Stimulated activated CD4-positive, alpha-beta T cell treated with anti-CD3 and anti-CD28 coated beads, TNF-alpha, amount 100 ng/mL, for 24 hours (primary cell): ENCODE measurements at places on chromosomes 6 and 20.

DNA sequence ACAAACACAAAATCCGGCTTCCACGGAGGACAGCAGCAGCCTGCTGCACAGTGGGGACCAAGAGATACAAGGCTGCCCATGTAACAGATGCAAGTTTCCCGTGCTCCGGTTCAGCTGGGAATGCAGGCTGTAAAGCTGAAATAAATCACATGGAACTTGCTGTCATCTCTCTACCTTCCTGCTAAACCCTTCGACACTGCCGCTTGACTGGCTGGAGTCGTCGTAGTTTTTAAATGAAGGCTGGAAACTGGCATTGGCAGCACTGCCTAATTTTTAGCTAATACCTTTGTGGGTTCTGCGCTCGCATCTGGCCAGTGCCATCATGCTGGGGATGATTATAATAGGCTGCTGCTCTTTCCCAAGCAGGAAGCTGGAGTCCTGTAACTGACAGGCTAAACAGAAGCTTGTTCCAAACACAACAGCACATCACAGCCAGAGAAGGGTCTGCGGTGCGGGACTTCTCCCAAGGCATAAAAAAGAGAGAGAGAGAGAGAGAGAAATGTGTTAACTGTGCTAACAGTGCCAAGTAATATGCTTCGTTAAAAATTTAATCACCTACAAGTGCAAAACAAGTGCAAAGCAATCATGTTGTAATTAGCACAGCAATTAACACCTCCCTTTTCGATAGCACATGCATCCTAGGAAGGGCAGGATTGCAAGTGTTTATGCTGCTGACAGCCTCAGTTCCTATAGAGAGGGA lies 146.1 kb downstream of the TFAP2A start:
- DNase-seq, result no peak

GRCh38 chr6:88124925-88125557 lies 41.1 kb downstream of the CNR1 start:
- DNase-seq, result no peak

GRCh38 chr6:109793792-109794191 lies 102.7 kb downstream of the FIG4 start:
- no peak for DNase-seq

DNA sequence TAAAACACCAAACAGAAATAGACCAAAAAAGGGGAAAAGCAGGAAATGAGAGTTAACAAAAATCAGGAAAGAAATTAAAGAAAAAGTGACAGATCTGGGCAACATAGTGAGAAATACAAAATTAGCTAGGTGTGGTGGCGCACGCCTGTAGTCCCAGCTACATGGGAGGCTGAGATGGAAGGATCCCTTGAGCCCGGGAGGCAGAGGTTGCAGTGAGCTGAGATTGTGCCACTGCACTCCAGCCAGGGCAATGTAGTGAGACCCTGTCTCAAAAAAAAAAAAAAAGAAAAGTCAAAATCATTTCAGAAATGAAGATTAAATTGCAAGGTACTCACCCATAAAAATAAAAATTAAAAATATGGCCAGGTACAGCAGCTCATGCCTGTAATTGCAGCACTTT lies 13.0 kb upstream of the GRM4 start:
- DNase-seq, result no peak

DNA sequence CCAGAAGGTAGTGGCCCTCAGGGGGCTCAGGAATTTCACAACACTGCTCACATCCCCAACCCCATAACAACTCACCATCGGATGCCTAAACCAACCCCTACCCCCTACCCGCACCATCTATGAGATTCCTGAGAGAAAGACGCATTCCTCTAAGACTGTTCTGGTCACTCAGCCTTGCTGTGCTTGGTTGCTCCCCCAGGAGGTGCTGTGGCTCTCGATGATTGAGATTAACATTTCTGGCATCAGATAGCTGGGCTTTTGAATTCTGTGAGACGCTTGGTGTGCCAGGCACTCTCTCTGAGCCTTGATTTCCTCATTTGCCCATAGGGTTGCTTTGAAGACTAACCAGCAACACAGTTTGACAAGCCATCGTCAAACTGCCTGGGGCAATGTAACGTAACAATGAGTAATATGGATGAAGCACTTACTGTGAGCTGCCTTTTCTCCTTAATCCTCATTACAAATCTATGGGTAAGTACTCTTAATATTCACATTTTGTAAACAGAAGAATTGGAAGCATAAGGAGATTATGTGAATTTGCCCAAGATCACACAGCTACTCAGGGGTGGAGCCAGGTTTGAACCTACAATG lies 978 bp downstream of the WFDC6 start:
- no peak for DNase-seq

GRCh38 chr6:165875946-165876345 lies 212.9 kb upstream of the PDE10A start:
- DNase-seq, result no peak

DNA sequence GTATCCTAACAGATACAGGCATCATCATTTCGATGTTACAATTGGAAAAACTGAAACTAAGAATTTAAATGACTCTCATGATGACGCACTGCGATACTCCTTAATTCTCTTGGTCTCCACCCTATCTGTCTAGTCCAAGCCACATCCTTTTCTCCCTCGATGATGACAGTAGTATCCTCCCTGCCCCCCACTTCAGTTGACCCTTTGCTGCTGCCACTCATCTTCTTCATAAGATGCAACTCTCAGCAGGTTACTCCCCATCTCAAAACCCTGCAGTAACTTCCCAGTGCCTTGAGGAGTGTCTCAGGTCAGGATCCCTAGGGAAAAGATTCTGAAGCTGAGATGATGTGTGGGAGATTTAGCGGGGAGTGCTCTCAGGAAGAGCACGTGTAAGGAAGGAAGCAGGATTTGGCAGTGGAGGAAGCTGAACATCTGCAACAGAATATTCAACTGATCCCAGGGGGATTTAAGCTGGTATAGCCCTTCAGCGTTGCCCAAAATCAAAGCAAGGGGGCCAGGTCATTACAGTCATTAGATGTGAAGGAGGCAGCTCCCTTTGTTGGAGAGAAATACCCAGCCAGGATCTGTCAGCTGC lies 16.1 kb downstream of the JPH2 start:
- DNase-seq, result no peak
